ENCODE measurements at places on chromosomes 12 and 14. TPM values are rescaled to one million over a fixed set of nuclear protein-coding genes. Genes with fewer than 3 reads are reported as not detected.
A peak's percentile ranks its signal among the peaks of the same experiment; 100 is the strongest.

DNA sequence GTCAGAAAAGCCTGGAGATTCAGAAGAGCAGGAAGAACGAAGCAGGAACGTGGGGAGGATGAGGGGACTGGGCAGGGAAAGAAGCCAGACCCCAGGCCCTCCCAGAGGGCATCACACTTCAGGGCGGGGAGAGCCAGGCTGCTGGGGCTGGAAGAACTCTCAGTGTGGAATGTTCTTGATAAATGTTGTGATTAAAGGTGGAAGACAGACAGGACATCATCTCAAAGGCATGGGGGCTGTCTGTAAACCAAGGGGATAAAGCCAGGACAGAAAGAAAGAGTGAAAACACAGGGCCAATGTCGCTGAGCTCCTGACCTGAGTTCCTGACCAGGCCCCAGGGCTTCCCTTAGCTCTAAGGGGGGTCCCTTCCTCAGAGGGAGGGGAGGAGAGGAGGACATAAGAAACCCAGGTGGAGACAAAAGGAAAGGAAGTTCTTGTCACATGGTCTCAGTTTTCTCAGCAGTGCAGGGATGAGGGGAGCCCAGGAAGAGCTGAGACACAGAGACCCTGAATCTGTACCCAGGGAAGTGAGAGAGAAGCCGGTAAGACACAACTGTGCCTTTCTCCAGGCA lies 56.3 kb downstream of the SETD3 start:
- H3K4me3 ChIP-seq = no peak overlapping the region
- peaks cover 31% of the 10 kb centered on the region for H3K36me3 ChIP-seq
- no peak overlapping the region for H3K27ac ChIP-seq
- H3K27me3 ChIP-seq = no peaks in the 10 kb centered on the region
- no peak for DNase-seq

DNA sequence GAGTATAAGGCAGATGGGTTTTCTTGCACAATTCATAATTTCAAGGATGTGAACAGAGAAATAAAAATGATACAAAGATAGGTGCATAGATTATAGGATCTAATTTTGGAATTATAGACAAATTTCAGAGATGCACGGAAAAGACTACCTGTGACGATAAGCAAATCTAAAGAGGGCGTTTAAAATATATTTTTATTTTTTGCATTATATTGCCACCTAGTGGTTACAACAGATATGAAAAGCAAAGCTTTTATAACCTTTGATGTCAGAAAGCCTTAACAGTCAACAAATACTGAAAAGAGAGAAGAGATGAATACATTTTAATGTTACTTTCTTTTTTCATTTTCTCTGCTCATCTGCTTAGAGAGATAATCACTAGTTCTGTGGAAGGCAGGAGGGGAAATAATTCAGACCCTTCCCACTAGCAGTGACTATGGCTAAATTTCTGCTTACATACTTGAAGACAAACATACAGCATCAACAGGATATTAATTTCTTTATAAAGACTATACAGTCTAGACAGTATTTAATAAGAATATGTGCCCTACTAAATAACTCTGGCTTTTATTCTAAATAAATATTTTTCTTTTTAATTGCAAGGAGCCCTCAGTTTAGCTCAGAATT lies 46.3 kb downstream of the NTS start:
- no peak overlapping the region for H3K4me3 ChIP-seq
- DNase-seq = no peak
- H3K4me1 ChIP-seq = no peaks in the 10 kb centered on the region
- no peaks in the 10 kb centered on the region for H3K27me3 ChIP-seq
- no peaks in the 10 kb centered on the region for H3K36me3 ChIP-seq

The NID2 gene
- not detected for total RNA-seq

- peak overlapping the region; percentile 71 for H3K27ac ChIP-seq
- H3K4me1 ChIP-seq = peaks cover 89% of the 10 kb centered on the region
- H3K4me3 ChIP-seq = no peak overlapping the region
- DNase-seq = no peak
Observed at GRCh38 chr12:47825173-47825639, 5.5 kb upstream of the HDAC7 start.

DNA sequence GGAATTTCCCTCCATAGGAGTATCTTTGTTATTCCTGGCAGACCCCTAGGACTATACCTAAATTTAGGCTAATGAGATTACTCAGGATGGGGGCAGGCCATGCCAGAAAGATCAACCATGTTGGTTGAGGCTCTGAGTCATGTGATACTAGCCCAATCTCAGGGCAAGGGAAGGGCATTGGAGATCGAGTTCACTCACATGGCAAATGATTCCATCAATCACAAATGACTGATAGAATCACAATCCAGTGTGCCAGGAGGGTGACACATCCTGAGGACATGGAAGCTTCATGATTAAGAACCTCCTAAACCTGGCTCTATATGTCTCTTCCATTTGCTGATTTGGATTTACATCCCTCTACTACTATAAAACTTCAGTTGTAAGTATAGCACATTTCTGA lies 182.3 kb downstream of the NTF3 start:
- no peak overlapping the region for H3K27ac ChIP-seq
- no peak for DNase-seq
- no peak overlapping the region for H3K4me3 ChIP-seq

DNA sequence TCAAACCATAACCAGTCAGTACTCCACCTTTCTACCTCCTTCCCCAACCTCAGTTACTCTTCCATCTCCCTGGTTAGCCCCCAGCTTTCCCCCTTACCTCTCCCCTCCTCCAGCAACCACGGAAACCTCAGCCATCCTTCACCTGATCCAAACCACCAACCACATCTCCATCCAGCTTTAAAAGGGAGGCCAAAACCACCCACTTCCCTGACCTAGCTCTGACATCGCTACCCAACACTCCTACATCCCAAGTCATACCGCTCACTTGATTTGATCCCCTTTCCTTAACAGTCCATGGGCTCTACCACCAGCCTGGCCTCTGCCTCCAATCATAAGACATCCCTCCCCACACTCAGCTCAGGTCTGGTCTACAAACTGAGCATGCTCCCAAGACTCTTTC lies 1.5 kb downstream of the RAB35 start:
- no peak for DNase-seq
- no peaks in the 10 kb centered on the region for H3K27me3 ChIP-seq
- H3K4me1 ChIP-seq = peaks cover 66% of the 10 kb centered on the region

GRCh38 chr14:58107947-58108552 lies 44.0 kb downstream of the ARMH4 start:
- no peak overlapping the region for H3K27ac ChIP-seq
- no peaks in the 10 kb centered on the region for H3K4me1 ChIP-seq

DNA sequence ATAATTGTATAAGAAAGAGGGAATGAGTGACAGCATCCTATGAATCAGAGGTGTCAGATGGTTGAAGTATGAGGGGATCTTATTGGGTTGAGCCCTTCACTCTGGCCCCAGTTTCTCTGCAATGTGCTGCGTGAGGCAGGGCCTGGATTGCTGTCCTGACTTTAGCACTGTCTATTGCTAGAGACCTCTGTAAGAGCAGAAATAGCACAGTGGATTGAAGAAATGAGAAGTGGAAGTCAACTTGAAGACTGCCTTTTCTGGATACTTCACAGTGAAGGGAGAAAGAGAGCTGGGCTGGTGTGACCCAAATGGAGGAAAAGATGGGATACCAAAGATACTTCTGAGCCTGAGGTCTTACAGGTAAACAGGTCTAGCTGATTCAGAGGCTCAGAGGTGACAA lies 5.8 kb downstream of the ASCL4 start:
- DNase-seq = no peak
- H3K36me3 ChIP-seq = no peaks in the 10 kb centered on the region
- H3K27ac ChIP-seq = no peak overlapping the region
- H3K27me3 ChIP-seq = peaks cover 23% of the 10 kb centered on the region

DNA sequence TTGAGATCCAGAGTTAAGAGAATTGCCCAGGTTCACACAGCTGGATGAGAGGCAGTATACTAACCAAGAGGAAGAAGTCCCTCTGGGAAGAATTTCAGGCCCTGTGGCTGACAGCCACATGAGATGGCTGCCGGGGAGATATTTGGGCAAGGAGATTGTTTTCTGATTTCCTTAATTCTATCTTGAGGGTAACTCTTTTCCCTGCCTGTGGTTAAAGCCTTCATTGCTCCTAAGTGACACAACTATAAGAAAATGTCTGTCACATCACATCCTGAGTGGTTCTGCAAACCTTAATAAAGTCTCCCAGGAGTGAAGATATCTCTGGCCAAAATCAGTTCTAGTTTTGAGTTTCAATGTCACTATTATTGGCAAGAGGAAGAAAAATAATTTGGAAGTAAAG lies 9.6 kb downstream of the ARHGDIB start:
- peaks cover 73% of the 10 kb centered on the region for H3K4me1 ChIP-seq
- peaks cover 73% of the 10 kb centered on the region for H3K36me3 ChIP-seq
- peak overlapping the region; percentile 95 for H3K27ac ChIP-seq

All from CD4-positive, alpha-beta T cell (primary cell).